Activated CD4-positive, alpha-beta memory T cell treated with anti-CD3 and anti-CD28 coated beads for 36 hours (primary cell): ENCODE measurements at places on chromosomes 2 and 18. TPM values are rescaled to one million over a fixed set of nuclear protein-coding genes. Genes with fewer than 3 reads are reported as not detected.

Gene SCYGR3
- total RNA-seq, result not detected

DNA sequence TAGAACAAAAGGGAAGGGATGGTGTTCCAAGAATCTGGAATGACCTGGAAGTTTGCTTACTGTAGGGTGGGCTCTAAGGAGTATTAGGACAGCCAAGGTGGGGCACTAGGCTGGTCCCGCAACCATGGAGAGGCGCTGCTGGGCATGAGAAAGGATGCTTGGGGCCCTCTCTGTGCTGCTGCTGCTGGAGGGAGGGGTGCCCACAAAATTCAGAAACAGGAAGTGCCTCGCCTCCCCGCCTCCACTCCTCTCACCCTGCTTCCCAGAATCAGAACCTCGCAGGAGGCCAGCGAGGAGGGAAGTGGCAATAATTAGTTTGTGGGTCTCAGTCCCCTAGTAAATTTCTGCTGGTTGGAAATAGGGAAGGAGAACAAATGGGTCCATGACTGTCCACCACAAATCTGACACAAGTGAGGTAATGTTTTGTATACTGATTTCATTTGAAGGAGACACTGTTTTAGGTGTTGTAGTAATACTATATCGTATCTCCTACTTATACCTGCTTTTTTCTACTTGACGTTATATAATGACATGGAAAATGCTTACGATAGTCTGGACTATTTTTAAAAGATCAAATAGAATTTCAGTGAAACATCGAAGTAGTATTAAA is 7.9 kb upstream of the PDCL3 start:
- H3K4me1 ChIP-seq, result peaks cover 18% of the 10 kb centered on the region
- H3K36me3 ChIP-seq, result no peaks in the 10 kb centered on the region
- peak overlapping the region; percentile 81 for H3K27ac ChIP-seq
- H3K4me3 ChIP-seq, result peak overlapping the region; percentile 61
- no peaks in the 10 kb centered on the region for H3K27me3 ChIP-seq

Gene ANKRD30B
- total RNA-seq, result not detected

Gene USP40
- total RNA-seq, result 19.3 TPM

Gene MFSD6
- total RNA-seq, result 34.1 TPM

GRCh38 chr2:239636808-239637207 is 236.0 kb upstream of the HDAC4 start:
- peaks cover 5% of the 10 kb centered on the region for H3K4me1 ChIP-seq
- H3K27ac ChIP-seq, result no peak overlapping the region
- DNase-seq, result no peak
- H3K36me3 ChIP-seq, result no peaks in the 10 kb centered on the region
